ENCODE measurements at places on chromosomes 5 and 9.

GRCh38 chr5:148799737-148800527, 26.5 kb upstream of the ADRB2 start:
- no peak for DNase-seq

DNA sequence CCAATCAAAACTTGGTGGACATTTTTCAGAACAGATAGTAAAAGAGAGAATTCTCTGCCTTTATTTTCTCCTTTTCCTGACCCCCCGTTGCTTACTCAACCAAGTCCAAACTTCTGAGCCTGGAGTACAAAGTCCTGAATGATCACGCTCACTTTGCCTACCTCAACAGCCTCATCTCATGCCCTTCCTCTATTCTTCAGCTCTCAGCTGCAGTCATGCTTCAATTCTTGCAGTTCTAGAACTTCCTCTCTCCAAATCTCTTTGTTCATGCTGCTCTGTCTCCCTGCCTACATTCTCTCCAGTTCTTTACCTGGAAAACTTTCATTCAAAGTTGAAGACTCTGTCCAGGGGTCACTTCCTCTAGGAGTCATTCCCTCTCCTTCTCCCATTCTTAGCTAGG, 398.5 kb upstream of the SLC24A2 start:
- DNase-seq, result no peak

GRCh38 chr9:84681516-84682285, 12.2 kb downstream of the NTRK2 start:
- no peak for DNase-seq

- DNase-seq, result no peak
Measured at GRCh38 chr5:67969631-67970030, 245.9 kb upstream of the PIK3R1 start.

DNA sequence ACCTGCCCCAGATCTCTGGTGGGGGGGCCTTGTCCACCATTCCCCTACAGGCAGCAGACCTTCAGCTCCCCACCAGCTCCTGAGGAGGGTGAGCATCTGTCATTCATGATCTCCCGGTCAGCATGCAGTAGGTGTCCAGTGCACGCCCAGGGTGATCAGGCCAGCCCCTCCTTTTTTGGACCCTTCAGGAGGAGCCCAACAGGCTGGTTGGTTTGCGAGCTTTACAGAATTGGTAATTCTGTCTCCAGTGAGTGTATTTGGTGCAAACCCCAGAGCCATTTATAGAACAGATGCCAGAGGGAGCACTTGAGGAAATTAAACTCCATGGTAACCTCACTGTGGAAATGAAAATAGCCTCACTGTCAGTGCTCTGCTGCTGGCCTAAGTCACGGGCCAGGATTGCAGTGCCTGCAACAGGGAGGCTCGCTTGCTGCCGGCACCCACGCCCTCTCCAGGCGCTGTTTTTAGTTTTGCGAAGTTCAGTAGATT, 23.4 kb downstream of the WNK2 start:
- DNase-seq, result no peak

GRCh38 chr9:135299651-135300345, 179.8 kb upstream of the PPP1R26 start:
- DNase-seq, result no peak

DNA sequence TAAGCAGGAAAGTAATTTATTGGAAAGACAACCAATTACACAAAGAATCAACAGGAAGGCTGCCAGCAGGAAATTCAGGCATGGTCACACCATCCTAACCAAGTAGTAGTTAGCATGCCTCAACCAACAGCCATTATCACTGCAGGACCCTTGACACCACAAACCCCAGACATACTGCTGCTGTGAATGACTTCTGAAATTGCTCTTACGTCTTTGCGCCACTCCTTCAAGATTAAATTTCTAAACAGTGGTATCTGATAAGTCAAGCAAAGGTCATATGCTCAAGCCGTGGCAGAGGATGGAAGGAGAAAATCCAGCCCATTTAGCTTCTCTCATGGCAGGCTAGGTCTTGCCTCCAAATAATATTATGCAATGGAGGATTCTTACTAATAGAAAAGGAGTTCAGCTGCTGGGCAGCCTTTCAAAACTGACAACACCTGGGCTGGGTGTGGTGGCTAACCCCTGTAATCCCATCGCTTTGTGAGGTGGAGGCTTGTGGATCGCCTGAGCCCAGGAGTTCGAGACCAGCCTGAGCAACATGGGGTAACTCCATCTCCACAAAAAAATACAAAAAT, 5.0 kb upstream of the PTGER4 start:
- DNase-seq, result no peak

- no peak for DNase-seq
Measured at GRCh38 chr5:969408-969839, 39.2 kb upstream of the NKD2 start.

DNA sequence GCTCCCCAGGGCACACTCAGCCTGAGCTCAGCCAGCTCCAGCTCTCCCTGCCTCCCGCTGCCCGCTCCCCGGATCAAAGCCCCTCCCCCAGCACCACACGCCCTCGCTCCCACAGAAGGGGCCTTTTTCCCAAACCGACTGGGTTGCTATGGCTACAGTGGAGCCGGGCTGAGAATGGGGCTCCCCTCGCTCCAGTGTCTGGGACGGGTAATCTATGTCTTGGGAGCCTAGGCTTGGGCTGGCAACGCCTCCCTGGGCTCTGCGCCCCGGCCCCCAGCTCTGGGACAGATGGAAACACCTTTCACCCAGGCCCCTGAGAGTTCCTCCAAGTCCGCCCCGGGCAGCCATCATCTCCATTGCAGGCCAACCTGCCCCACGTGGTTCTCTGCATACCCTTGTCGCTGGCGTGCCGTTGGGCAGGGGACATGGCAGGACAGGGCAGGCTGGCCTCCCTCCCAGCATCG, 29.6 kb downstream of the NOTCH1 start:
- DNase-seq, result no peak
